ENCODE measurements at places on chromosomes 11 and 22.

DNA sequence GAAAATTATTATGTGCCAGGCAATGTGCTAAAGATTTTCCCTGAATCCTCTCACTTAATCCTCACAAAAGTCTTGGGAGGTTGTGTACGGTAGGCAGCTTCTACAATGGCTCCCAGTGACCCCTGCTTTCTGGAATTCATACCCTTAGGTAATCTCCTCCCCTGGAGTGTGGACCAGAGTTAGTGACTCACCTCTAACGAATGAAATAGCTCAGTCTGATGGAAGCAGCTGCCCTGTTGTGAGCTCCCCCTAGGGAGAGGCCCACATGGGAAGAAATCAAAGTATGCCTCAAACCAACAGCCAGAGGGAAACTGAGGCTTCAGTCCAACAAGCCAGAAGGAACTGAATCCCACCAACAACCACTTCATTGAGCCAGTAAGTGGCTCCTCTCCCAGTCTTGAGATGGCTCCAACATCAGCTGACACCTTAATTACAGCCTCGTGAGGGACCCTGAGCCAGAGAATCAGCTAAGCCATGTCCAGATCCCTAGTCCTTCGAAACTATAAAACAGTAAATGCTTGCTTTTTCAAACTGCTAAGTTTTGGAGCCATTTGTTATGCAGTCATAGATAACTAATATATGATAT is 98.9 kb upstream of the ISX start:
- DNase-seq, result no peak

DNA sequence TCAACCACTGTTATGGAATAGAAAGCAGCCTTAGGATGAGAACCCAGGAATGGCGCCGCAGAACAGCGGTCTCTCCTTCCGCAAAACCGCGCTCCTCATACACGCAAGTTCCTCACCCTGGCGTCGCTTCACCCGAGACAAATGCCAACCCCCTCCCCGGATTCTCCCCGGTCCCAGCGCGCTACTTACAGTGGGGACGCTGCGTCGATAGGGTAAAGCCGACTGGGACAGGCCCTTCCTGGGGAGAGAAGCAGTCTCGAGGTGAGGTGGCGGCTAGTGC is 287 bp downstream of the RPS13 start:
- DNase-seq, result no peak

GRCh38 chr11:46686886-46687795 is 13.3 kb downstream of the ARHGAP1 start:
- no peak for DNase-seq

GRCh38 chr22:46726066-46726985 is 11.7 kb downstream of the CERK start:
- DNase-seq, result no peak

DNA sequence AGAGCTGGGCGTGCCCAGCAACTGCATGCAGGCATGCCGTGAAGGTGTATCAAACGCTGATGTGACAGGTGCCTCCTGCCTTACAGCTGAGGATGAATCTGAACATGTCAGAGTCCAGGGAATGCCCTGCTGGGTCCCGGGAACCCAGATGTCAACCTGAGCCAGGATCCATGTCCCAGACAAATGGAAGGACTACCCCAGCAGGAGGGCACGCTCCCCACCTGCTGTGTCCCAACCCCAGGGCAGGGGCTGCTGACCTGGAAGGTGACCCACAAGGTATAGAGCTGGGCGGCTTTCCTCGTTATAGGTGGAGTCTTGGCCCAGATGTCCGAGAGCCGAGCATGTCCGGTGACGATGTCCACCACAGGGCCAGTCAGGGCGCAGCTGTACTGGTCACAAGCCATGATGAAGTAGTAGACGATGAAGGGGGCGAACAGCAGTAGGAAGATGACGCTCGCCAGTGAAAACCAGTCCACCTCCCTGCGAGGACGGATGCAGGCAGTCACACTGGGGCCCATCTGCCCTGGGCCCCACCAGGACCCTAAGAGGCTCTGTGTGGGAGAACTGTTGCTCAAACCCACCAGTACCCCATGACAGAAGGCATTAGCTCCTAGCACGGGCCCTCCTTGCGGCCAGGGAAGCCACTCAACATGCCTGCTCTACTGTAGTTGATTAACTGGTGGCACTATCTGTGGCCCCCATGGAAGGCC is 4.3 kb downstream of the DHCR7 start:
- no peak for DNase-seq

DNA sequence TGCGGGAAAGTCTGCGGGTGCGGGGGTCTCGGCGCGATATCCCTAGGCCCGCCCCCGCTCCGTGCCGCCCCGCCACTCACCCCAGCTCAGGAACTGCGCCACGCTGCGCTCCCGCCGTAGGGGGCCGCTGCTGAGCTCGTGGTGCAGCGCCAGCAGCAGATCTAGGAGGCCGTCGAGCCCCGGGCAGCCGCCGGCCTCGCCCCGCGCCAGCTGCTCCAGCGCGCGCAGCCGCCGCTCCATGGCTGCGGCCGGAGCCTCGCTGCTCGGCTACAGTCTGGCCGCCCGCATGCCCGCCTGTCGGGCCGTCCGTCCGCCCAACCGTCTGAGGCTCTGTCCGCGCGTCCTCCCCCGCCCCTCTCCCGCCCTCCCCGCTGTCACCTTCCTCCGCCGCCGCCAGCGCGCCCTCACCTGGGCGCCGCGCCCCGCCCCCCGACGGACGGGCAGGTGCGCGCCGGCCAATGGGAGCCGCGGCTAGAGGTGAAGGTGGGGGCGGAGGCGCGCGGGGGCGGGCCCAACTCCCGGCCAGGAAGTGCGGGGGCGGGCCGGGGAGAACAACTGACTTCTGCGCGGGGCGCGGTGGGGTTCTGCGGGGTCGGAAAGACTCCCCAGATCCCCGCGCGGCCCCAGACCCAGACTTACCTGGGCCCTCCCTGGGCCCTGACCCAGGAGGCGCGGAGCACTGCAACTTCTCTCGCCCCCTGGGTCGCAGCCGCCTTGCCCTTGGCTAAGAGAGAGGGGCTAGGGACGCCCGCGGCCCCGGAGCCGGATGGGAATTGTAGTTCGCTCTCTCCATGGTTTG is at the start of gene CDC42BPG:
Gene CDC42BPG, minus strand, starts transcription at position 324 of the 799 bp plus-strand sequence. Its CDS starts 84 bp downstream, at position 240.
- DNase-seq, result no peak

DNA sequence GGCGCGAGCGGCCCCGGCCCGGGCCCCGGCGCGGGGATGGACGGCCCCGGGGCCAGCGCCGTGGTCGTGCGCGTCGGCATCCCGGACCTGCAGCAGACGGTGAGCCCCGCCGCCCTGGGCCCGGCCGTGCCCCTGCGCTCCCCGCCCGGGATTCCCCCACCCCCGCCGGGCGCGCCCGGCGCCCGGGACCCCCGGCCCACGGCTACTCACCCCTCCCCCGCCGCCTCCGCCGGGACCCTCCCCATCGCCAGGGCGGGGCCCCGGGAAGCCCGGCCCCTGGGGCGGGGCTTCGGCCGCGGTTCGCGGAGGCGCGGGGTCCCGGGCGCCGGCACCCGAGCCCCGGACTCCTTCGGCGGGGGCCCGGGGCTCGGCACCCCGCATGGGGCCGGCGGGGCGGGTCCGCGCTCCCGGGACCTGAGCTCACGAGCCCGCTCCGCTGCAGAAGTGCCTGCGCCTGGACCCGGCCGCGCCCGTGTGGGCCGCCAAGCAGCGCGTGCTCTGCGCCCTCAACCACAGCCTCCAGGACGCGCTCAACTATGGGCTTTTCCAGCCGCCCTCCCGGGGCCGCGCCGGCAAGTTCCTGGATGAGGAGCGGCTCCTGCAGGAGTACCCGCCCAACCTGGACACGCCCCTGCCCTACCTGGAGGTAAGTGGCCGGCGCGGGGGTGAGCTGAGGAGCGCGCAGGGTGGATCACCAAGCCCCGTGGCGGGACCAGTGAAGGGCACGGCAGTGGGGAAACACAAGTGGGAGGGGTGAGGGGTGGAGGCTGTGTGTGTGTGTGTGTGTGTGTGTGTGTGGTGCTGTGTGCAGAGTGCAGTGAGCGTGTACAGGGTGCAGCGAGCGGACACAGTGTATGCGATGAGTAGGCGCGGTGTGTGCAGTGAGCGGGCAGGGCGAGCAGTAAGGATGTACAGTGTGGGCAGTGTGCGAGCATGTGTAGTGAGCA is 2.3 kb downstream of the SHANK3 start:
- no peak for DNase-seq

GRCh38 chr11:68016904-68017817 is 7.0 kb downstream of the ALDH3B1 start:
- DNase-seq, result no peak

DNA sequence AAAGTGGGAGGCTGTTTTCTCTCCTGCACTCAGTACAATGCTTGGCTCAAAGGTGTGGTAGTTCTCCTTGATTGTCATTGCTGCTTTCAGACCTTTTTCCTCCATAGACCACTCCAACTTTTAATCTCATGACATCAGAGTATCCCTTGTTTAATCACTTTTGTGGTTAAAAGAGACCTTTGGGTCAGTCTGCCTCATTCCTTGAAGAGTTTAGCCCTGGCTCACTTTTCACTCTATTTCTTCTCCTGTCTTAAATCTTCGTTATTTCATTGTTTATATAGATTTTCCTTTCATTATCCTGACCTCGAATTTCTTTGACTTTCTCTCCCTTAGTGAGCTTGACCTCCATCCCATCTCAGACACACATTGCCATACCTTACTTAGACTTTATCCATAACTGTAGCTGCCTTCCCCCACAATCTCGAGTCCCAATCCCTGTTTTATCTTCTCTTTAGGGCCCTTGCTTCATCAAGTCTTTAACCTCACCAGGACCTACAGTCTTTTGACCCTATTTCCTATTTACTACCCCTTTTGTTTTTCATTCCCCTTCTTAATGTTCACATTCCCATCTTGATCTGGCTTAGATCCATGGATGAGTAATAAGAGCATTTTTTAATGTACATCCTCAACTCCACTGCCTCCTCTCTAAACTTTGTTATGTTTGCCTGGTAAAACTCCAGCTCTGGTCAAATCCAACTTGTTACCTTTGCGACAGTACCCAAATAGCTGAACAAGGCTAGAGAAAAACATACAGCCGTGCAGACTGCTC is 9.5 kb downstream of the ATXN10 start:
- DNase-seq, result no peak

DNA sequence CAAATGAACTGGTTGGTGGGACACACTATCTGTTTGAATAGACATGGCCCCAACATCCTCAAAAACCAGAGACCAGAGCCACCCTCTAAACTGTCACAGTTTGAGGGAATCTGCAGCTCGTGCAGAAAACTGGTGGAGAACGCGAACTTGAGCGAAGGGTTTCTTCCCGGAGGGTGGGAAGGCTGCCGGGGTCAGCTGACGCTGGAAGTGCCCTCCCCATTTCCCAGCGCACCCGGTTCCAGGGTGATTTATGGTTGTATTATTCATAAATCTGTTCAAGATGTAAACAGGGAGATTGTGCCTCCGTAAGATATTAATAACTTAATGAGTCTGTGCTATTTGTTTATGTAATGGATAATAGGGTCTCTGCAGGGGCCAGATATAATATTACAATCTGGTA is 1396.7 kb downstream of the BRD1 start:
- no peak for DNase-seq

DNA sequence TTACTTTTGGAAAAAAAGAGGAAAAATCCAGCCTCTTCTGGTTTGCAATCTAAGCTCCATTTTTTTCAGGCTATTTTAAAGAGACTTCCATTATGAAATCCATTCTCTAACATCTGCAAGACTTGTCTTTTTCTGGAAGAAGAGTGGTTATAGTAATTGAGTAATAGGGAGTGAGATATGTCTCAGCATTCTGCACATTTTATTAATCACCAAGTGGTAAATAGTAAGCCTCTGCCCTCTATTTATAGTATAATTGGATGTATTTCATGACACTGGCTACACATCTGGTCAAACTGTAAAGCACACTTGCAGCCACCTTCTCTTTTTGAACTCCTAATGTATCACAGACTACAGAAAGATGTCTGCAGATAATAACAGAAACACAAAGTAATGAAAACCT is 391.1 kb downstream of the ETS1 start:
- no peak for DNase-seq

- no peak for DNase-seq
Observed at GRCh38 chr11:69131644-69132300, 24.0 kb upstream of the SMIM38 start.

DNA sequence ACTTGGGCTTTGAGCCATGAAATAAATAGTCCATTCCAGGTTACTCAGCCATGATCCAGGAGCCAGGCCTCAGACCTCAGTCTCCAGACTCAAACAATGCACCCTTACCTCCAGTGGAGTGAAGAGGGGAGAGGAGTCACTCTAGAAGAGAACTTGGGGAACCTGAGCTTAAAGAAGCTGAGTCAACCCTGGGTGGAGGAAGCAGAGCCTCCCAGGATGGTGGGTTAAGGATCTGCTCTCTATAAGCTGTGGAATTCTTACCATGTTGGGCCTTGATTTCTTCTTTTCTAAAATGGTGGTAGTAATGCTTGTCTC is 113.2 kb downstream of the NECTIN1 start:
- no peak for DNase-seq

DNA sequence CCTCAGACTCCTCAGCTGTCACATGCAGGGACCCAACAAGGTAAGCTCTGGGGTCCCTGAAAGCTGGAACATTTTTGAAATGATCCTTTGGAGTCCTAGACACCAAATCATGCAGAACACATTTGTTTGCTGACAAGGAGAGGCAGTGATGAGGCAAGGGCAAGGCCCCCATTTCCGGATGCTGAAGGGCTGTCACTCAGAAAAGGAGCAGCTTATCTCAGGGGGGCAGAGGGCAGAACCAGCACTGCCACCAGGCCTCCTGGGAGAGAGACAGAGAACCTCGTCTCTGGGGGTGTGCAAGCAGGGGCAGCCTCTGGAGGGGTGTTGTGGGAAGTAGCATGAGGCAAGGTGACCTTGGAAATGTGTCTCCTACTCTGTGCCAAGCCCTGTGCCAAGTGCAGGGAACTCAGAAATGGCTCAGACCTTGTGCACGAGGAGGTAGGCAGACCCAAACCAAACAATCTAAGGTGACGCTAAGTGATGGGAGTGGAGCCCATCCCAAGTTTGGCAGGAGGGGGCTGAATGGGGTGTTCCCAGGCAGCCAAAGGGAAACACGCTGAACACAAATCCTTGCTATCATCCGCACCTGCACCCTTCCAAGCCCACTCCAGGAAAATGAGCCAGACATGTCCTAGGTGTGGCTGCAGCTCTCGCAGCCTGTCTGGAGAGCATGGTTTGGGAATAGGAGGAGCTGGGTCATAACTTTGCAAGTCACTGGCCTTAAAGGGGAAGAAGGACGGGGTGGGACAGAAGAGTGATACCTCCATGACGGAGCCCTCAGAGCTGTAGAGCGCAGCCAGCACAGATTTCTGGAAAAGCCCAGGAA is 94.2 kb downstream of the PDE2A start:
- DNase-seq, result no peak
